ENCODE measurements at places on chromosomes 4 and X.

DNA sequence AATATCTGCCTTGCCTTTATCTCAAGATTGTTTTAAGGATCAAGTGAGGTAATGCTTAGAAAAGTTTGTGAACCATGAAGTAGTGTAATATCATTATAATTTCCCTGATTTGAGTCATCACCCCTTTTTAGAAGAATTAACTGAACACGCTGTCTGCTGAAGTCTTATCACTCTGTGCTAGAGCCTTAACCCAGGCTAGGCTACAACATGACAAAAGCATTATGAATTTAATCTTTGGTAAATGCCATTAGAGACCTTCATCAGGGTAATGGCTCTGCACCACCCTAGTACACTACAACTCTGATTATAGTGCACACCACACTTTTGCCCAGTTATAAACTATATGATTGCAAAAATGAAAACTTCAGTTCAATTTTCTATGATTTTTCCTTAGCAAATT, 118.3 kb downstream of the ADGRL3 start:
- DNase-seq = no peak

GRCh38 chr4:153023692-153024394, 87.7 kb downstream of the FHDC1 start:
- no peak for DNase-seq

- DNase-seq = no peak
Measured at GRCh38 chrX:64195862-64196261, 9.6 kb downstream of the AMER1 start.

- DNase-seq = peak; percentile 43
Measured at GRCh38 chrX:153582896-153583295, 16.0 kb downstream of the CCNQ start.

GRCh38 chrX:74389016-74389722, 32.1 kb upstream of the SLC16A2 start:
- DNase-seq = no peak

GRCh38 chrX:107628662-107629539, 591 bp downstream of the PRPS1 start:
- DNase-seq = no peak

DNA sequence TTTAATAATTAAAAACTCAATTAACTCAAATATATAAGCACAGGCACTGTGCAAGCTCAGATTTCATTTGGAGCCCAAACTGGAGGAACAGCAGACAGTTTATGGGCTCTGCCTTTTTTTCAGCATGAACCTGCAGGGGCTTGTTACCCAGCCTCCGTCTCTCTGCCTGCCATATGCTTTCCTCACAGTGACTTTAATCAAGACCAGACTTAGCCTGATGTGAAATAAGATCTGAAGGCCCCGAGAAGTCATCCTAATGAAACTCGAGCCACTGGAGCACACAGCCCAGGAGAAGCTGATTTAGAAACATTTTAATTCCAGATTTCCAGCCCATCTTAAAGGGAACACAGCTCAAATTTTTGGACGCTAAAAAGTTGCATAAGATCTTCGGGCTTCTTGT, 55.6 kb downstream of the SPATA18 start:
- no peak for DNase-seq
